EH (cell line): ENCODE measurements at places on chromosomes 4 and X.

DNA sequence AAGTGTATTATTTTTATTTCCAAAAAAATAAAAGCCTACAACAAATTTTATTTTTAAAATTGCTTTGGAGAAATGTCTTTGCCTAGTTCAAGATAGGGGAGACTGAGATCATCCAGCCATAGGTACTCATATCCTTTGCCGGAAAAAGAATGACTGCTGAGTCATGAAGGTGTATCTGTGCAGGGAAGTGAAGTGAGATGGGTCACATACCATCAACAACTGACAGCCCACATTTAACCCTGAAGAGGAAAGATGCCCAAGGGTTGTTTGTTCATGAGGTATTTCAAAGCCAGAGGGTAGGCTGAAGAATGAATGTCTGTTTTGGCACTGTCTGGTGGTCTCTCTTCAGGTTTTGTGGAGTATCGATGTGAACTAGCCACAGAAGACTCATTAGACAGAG lies 106.7 kb upstream of the TTC29 start:
- no peak for DNase-seq

GRCh38 chrX:153669174-153669890 lies 4.3 kb downstream of the PNCK start:
- peak; percentile 23 for DNase-seq

DNA sequence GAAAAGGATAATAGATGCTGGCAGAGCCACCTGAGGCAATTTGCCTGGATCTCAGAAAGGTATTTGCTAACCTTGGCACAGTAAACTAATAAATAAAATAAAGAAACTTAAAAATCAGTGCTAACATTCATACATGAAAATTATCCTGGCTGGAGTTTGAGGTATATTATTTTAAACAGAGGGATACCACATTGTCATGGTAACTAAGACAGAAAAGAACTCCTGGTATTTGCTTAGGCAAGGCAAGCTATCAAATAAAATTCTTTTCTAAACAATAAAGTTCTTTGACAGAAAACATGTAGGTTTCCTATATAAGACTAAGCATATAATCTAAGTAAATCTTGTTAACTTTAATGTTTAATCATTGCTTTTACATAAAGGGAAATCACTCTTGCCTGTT lies 218.8 kb downstream of the MAGEB17 start:
- DNase-seq: peak; percentile 35

DNA sequence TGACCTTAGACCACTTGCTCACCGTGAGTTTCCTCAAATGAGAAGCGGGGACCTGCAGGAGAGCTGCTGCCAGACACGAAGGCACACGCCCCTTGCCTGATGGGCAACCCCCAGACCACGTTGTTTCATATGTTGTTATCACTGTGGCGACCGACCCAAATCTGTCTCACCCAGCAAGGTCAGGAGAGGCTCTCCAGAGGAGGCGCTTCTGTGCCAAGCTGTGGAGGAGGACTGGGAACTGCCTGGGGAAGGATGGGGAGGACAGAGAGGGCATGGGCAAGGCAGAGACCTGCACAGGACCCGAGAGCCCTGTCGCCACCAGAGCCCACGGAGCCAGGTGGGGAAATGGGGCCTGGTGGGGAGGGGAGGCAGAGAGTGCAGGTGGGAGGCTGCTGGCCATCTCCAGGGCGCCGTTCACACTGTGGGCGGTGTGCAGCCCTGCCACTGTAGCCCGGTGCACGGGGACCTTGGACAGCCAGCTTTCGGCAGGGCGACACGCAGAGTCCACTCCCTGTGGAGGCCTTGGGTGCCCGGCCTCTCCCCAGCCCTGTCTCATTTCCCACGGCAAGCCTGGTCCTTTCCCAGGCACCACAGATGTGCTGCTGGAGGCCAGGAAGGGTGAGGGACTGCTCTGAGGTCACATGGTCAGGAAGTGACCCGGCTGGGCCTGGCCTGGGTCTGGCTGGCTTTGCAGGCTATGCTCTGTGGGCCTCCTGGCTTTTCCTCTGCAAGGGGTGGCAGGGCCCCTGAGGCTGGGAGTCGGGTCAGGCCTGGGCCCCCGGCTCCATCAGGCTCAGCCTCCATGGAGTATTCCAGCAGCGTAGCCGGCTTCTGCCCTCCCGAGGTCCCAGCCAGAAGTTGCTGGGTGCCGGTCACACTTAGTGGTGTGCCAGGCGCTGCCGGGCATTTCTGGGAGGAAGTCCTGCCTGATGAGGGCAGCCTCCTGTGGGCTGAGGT lies 3.2 kb downstream of the HTRA3 start:
- DNase-seq: peak; percentile 19

DNA sequence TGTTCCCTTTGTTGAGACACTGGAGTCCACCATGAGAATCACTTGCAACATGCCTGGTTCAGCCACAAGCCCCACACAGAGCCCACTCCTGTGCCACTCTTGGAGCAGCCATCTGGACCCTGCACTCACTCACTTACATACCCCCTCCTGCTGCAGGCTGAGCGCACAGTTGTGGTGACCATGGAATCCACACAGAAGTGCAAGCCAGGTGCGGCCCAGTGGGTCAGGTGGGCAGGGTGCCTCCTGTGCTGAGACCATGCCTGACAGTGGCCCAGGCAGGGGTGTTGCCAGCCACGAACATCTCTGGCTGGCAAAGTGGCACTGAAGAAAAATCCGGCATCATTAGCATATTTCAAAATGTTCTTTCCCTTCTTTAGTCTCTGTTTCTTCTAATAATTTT lies 17.4 kb upstream of the CXorf51A start:
- no peak for DNase-seq

- no peak for DNase-seq
Observed at GRCh38 chrX:38870361-38870895, 69.2 kb downstream of the MID1IP1 start.

- peak; percentile 15 for DNase-seq
Observed at GRCh38 chrX:50815120-50815519, 1.1 kb upstream of the SHROOM4 start.

DNA sequence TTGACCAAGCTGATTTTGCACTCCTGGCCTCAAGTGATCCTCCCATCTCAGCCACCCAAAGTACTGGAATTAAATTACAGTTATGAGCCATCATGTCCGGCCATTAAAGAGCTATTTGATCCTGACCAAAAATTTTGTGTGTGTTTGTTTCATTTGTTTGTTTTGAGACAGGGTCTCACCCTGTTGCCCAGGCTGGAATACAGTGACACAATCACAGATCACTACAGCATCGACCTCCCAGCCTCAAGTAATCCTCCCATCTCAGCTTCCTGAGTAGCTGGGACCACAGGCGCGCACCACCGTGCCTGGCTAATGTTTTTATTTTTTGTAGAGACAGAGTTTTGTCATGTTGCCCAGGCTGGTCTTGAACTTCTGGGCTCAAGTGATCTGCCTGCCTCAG lies 82.9 kb upstream of the RBPJ start:
- DNase-seq: no peak

GRCh38 chr4:174707051-174707676 lies 121.9 kb downstream of the GLRA3 start:
- DNase-seq: no peak
